ENCODE measurements at places on chromosomes 3 and 15. TPM values are rescaled to one million over a fixed set of nuclear protein-coding genes. Genes with fewer than 3 reads are reported as not detected.
A peak's percentile ranks its signal among the peaks of the same experiment; 100 is the strongest.

The KCNMB3 gene
- total RNA-seq, result 2.8 TPM

The ZNF660 gene
- total RNA-seq, result 0.59 TPM

The PPP1R14D gene
- not detected for total RNA-seq

The GHSR gene
- not detected for total RNA-seq

The HTR3E gene
- not detected for total RNA-seq

The SST gene
- not detected for total RNA-seq

The SLC51A gene
- total RNA-seq, result 52.5 TPM

The C2CD4B gene
- total RNA-seq, result 0.59 TPM

DNA sequence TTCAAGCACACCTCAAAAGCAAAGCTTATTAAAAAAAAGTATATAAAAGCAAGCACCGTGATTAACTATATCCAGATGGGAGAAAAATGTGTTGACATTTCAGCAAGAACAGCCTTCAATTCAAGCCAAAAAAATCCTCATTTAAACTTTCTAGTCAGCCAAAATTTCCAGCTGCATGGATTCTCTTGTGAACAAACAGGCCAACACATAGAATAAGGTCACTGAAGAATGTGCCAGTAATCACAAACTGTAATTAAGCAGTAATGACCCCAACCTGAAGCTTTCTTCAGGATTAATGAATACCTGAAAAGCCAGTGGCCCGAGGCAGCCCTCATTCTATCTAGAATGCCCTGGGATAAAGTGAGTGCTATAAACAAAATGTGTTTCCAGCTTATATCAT, 130.7 kb upstream of the KCNMB2 start:
- DNase-seq, result no peak

GRCh38 chr15:28125673-28126651, 26.8 kb upstream of the OCA2 start:
- DNase-seq, result no peak

GRCh38 chr3:3194861-3195260, 15.4 kb upstream of the CRBN start:
- no peak for DNase-seq

- DNase-seq, result no peak
Observed at GRCh38 chr3:55873523-55874254, 386.6 kb upstream of the WNT5A start.

- DNase-seq, result no peak
Observed at GRCh38 chr3:191263365-191263764, 64.3 kb downstream of the OSTN start.

DNA sequence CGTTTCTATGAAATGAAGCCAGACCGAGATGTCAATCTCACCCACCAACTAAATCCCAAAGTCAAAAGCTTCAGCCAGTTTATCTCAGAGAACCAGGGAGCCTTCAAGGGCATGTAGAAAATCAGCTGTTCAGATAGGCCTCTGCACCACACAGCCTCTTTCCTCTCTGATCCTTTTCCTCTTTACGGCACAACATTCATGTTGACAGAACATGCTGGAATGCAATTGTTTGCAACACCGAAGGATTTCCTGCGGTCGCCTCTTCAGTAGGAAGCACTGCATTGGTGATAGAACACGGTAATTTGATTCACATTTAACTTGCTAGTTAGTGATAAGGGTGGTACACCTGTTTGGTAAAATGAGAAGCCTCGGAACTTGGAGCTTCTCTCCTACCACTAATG, 41.9 kb upstream of the TRA2B start:
- DNase-seq, result no peak

DNA sequence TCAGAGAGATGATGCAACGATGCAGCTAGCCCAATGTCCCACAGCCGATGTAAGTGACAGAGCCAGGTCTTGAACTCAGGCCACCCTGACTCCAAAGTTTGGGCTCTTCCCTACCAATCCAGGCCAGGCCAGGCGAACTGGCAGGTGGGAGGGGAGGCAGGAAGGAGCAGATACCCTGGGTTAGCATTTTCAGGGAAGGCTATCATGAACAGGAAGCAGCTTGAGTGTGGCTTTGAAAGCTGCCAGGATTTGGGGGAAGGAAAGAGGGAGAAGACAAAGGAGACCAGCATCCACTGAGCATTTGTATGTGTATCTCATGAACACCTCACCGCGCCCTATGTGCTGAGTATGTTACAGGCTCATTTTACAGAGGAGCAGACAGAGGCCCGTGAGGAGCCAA, 38.8 kb downstream of the LMCD1 start:
- DNase-seq, result no peak

- DNase-seq, result no peak
Observed at GRCh38 chr3:195207056-195207455, 63.9 kb downstream of the XXYLT1 start.

GRCh38 chr3:143865302-143865701, 17.0 kb upstream of the SLC9A9 start:
- DNase-seq, result no peak

- DNase-seq, result no peak
Observed at GRCh38 chr15:45181491-45182285, 6.1 kb downstream of the SHF start.

- DNase-seq, result no peak
Observed at GRCh38 chr3:195259154-195259474, 11.8 kb downstream of the XXYLT1 start.

GRCh38 chr15:40762919-40763800, 708 bp upstream of the GCHFR start:
- DNase-seq, result peak; percentile 79

DNA sequence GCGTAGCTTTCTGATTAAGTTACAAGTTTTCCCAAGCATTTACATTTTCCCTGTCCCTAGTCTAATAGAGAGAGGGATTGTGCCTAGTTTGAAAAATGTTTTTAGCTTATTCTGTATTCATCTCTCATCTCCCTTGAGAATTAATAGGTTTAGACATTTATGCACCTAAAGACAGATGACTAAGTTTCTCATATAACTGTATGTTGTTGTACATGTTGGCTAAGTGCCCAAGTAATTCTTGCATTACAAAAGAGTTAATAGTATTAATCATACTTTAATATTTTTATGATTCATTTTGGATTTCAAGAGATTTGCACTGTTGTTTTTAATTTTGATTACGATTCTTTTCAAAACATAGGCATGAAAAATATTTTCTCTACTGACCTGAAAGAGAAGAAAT, 109.0 kb upstream of the TBL1XR1 start:
- DNase-seq, result no peak

DNA sequence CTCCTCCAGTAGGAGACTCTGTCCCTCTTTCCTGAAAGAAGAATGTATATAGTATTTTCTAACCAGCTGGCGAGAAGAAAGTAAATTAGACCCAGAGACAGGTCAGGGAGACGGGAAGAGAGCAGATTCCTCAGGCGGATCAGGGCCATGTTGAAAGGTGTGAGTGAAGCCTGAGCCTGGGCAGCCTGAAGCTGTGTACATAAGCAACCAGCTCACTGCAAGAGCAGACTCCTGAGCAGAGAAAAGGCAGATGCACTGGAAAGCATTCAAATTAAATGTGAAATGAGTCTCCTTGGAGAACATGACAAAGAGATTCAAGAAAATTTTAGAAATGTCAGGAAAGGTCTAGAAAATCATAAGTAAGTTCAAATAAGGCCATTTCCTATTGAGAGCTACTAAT, 165.8 kb downstream of the GOLIM4 start:
- DNase-seq, result no peak

DNA sequence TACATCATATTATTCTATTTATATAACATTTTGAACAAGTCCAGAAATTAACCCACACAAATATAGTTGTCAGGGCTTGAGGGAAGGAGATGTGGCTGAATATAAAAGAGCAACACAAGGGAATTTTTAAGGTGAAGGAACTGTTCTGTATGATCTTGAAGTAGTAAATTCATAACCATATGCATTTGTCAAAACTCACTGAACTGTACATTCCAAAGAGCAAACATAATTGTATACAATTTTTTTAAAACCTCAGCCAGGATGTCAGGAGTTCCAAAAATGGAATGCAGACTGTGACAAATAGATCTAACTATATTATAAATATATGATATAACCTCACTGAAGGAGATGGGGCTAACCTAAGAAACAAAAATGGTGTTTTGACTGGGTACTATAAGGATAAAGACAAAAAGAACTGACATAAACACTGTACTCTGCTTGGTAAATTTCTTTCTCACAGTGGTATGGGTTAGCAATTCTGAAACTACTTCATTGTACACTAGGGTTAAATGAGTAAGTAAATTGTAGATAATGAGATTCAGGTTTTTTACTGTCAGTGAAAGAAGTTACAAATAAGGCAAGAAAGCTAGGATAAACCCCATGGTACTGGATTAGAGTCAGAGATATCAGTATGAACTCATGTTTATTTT, 14.4 kb downstream of the GOLGB1 start:
- DNase-seq, result no peak

GRCh38 chr3:174218016-174218415, 641.1 kb upstream of the NAALADL2 start:
- DNase-seq, result no peak

Measured in liver (tissue), 10 donors.